Psoas muscle (tissue), 8 donors: ENCODE measurements at places on chromosomes 16 and 17. TPM values are rescaled to one million over a fixed set of nuclear protein-coding genes. Genes with fewer than 3 reads are reported as not detected.
A peak's percentile ranks its signal among the peaks of the same experiment; 100 is the strongest.

The PRAC1 gene
- not detected for total RNA-seq

DNA sequence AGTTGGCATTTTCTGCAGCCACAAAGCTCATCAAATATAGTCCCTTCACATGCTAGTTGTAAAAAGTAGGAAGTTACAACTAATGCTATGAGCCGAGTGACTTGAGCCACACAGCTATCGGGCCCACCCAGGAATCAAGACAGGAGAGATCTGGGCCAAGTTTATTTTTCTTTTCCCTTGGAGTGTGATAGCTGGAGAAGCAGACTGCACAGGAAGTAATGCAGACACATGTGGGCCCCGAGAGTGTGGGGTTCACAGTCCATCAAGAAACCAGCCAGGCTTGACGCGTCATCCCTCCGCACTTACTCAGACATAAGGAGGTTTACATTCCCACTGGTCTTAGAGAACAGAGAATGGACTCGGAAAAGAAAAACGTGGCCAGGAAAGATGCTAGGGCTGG lies 403.1 kb upstream of the CDH11 start:
- no peaks in the 10 kb centered on the region for H3K27me3 ChIP-seq
- H3K4me1 ChIP-seq: no peaks in the 10 kb centered on the region
- no peaks in the 10 kb centered on the region for H3K36me3 ChIP-seq
- no peak overlapping the region for H3K27ac ChIP-seq
- no peak overlapping the region for H3K4me3 ChIP-seq

- no peak overlapping the region for H3K4me3 ChIP-seq
- no peak overlapping the region for H3K27ac ChIP-seq
- DNase-seq: no peak
- H3K36me3 ChIP-seq: no peaks in the 10 kb centered on the region
- no peaks in the 10 kb centered on the region for H3K4me1 ChIP-seq
- H3K27me3 ChIP-seq: no peaks in the 10 kb centered on the region
These were observed 517.6 kb downstream of the MAF start for GRCh38 chr16:79082970-79083369.

DNA sequence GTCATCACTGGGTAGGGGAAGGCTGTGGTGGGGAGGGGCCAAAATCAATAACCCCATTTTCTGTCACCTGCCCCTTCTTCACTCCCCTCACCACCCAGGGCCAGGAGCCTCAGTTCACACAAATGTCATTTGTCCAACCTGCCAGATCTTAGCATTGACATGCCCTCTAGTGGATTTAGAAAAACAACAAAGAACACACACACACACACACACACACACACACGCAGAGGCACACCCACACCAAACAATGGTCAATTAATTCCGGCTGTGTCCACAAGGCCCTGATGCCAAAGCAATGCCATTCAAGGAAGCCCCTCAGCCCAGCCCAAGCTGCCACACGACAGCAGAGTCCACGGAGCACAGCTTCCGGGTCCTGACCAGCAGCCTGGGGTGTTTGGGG lies 68.4 kb downstream of the NOG start:
- DNase-seq: no peak
- no peaks in the 10 kb centered on the region for H3K27me3 ChIP-seq
- H3K36me3 ChIP-seq: no peaks in the 10 kb centered on the region
- peaks cover 8% of the 10 kb centered on the region for H3K4me1 ChIP-seq
- no peak overlapping the region for H3K27ac ChIP-seq

GRCh38 chr17:38327936-38328335 lies 15.8 kb downstream of the GPR179 start:
- no peaks in the 10 kb centered on the region for H3K27me3 ChIP-seq
- no peaks in the 10 kb centered on the region for H3K36me3 ChIP-seq
- no peaks in the 10 kb centered on the region for H3K4me1 ChIP-seq
- no peak for DNase-seq
- no peak overlapping the region for H3K27ac ChIP-seq
- no peak overlapping the region for H3K4me3 ChIP-seq

The HP gene
- 10.1 TPM for total RNA-seq

DNA sequence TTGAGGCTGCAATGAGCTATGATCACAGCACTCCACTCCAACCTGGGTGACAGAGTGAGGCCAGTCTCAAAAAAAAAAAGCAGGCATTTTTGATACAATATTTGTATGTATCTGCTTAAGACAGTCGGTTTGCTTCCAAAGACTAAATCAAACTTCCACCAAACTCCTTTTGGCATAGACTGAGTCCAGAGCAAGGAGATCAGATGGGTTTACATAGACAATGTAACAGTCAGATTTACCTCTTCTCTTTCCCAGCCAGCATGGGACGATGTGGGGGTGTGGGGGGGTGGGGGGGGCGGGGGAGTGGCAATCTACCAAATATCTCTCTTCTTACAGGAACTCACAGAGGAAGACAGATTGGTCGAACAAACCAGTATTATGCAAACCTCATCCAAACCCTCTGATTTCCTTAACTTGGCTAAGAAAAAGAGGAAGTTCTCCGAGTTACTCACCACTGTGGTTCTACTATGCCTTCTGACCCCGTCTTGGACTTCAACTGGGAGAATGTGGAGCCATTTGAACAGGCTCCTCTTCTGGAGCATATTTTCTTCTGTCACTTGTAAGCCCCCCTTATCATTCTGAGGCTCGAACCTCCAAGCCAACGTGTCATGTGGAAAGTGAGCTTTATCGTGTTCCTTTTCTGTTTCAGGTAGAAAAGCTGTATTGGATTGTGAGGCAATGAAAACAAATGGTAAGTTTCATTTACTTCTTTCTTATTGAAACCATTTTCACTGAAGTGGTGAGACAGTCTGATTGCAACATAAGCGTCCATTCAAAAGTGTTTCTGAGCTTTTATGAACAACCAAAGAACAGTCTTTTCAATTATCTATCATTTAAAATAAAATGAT lies at the start of gene MILR1:
MILR1 (plus strand) TSS at position 451 of the 848 bp plus-strand sequence; CDS start at position 505, 54 bp downstream.
- H3K4me3 ChIP-seq: peak within 1 kb of the TSS; percentile 35
- DNase-seq: no peak
- H3K36me3 ChIP-seq: no peaks in the 10 kb centered on the region

- no peak overlapping the region for H3K4me3 ChIP-seq
- peaks cover 70% of the 10 kb centered on the region for H3K4me1 ChIP-seq
- H3K27ac ChIP-seq: peak overlapping the region; percentile 47
- no peaks in the 10 kb centered on the region for H3K36me3 ChIP-seq
These were observed 33.9 kb downstream of the CYTH1 start for GRCh38 chr17:78748048-78748729.

DNA sequence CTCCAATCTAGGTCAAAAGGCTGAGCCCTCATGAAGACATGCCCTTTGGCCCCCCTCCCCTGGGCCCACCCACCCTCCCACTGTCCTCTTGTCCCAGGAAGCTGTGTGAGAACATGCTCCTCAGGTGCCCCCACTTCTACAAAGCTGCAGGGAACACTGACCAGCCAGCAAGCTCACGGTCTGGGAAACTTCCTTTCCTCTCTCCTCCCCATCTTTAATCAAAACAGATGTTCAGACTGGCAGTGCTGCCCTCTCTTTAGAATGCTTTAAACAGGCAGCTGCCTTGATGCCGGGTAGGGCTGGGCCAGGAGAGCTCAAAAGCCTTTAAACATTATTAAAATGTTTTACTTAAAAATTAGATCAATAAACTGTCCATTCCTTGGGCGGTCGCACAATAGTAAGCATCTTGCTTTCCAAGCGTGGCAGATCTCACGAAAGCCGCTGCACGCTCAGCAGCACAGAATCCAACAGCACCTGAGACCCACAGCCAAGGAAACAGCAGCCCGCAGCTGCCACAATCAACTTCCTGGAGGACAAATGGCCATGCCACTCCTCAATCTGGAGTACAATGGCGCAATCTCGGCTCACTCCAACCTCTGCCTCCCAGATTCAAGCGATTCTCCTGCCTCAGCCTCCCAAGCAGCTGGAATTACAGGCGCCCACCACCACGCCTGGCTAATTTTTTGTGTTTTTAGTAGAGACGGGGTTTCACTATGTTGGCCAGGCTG lies 399.2 kb downstream of the SLC39A11 start:
- no peaks in the 10 kb centered on the region for H3K27me3 ChIP-seq
- no peak overlapping the region for H3K4me3 ChIP-seq
- H3K27ac ChIP-seq: no peak overlapping the region
- H3K36me3 ChIP-seq: no peaks in the 10 kb centered on the region

The UNC45B gene
- 149 TPM for total RNA-seq

GRCh38 chr16:69860233-69861231 lies 90.6 kb upstream of the CLEC18A start:
- DNase-seq: no peak
- peak overlapping the region; percentile 87 for H3K27ac ChIP-seq
- no peaks in the 10 kb centered on the region for H3K27me3 ChIP-seq
- H3K4me3 ChIP-seq: no peak overlapping the region
- peaks cover 18% of the 10 kb centered on the region for H3K4me1 ChIP-seq

DNA sequence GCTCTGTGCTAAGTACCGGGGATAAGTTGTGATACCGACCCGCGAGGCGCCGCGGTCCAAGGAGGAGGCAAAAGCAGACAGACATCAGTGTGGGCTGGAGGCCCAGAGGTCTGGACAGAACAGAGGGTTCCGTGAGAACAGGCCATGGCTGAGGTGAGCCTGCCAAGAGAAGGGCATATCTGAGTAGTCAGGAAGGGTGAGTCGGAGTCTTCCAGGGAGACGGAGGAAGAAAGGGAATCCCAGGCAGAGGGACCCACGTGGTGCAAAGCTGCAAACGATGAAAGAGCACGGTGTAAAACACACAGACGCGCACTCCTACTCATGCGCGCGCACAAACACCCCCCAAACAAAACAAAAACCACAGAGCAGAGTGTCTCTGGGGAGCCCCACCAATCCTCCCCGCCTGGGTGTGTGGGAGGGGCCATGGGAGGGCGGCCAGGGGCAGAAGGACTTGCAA lies 18.1 kb downstream of the RHBDL3 start:
- H3K36me3 ChIP-seq: no peaks in the 10 kb centered on the region
- no peaks in the 10 kb centered on the region for H3K4me1 ChIP-seq
- no peak overlapping the region for H3K27ac ChIP-seq
- H3K27me3 ChIP-seq: peaks cover 3% of the 10 kb centered on the region
- no peak for DNase-seq
- H3K4me3 ChIP-seq: no peak overlapping the region
